CD4-positive, alpha-beta T cell treated with Interleukin-2 at 100 ng/mL for 4 hours (primary cell): ENCODE measurements at places on chromosomes 13 and 19.

DNA sequence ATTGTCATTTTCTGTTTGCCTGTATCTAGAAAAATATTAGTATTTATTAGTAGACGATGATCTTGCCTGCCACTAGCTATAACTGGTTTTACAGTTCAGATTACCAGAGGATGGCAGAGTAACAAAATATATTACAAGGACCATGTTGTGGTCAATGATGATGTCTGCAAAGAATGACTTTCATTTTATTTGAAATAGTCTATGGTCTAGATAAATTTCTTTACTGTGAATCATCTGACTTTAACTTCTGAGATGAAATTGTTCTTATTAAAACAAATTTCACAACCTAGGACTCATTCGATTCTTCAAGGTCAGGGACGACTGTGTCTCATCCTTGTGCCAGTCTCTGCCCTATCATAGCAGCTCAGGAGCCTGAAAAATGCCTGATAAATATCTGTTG, 637.8 kb upstream of the KLF12 start:
- no peak for DNase-seq

GRCh38 chr19:512547-513365, 5.5 kb downstream of the TPGS1 start:
- no peak for DNase-seq

DNA sequence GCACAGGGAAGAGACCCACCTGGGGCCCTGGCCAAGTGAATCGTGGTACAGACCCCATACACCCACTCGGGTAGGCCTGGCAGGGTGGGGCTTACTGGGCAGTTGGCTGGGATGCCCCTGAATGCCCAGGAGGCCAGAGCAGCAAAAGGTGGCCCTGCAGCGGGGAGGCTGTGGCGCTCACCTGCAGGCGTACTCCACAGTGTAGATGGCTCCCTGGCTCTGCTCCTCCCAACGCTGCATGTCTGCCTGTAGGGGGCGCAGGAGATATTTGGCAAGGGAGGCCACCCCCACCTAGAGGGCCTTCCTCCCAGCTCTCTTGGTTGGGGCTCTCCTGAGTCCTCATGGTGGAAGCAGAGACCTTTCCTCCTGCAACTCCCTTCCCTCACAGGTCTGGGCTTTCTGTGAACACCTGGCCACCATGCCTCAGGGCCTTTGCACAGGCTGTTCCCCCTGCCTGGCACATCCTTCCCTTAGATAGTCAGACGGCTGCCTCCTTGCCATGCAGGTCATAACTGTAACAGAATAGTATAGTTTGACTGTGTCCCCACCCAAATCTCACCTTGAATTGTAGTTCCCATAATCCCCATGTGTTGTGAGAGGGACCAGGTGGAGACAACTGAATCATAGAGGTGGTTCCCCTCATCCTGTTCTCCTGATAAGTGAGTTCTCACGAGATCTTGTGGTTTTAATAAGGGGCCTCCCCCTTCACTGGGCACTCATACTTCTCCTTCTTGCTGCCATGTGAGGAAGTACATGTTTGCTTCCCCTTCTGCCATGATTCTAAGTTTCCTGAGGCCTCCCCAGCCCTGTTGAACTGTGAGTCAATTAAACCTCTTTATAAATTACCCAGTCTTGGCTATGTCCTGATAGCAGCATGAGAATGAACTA, 5.9 kb downstream of the BORCS8 start:
- DNase-seq, result peak; percentile 69

DNA sequence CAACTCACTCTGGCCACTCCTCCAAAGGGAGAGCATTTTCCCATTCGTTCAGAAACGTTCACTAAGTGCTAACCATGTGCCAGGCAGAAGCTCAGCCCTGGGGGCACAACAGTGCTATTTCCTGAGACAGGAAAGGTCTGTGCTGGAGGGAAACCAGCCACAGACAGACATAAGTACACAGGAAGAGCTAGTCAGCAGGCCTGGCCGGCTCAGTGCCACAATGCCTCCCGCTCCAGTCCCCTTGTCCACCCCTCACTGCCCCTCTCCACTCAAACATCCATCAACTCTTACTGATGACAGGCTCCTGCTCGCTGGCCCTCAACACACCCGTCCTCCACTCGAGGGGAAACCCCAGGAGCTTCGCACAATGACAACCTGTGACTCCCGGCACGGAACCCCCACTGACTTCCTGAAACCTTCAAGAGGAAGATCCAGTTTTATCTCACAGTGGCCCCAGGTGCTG, 11.3 kb upstream of the PLA2G4C start:
- no peak for DNase-seq

DNA sequence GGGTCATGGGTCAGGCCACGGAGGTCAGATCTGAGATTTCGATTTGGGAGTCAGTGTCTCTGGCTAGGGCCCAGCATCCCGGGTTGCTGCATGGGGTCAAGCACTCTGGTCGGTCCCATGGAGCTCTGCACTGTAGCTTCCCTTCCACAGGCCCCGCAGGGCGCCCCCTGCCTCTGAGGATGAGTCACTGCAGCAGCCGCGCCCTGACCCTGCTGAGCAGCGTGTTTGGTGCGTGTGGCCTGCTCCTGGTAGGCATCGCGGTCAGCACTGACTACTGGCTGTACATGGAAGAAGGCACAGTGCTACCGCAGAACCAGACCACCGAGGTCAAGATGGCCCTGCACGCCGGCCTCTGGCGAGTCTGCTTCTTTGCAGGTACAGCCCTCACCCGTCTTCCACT, 3.6 kb downstream of the CACNG7 start:
- DNase-seq, result no peak

- no peak for DNase-seq
Measured at GRCh38 chr13:98521461-98522247, 55.3 kb downstream of the STK24 start.

DNA sequence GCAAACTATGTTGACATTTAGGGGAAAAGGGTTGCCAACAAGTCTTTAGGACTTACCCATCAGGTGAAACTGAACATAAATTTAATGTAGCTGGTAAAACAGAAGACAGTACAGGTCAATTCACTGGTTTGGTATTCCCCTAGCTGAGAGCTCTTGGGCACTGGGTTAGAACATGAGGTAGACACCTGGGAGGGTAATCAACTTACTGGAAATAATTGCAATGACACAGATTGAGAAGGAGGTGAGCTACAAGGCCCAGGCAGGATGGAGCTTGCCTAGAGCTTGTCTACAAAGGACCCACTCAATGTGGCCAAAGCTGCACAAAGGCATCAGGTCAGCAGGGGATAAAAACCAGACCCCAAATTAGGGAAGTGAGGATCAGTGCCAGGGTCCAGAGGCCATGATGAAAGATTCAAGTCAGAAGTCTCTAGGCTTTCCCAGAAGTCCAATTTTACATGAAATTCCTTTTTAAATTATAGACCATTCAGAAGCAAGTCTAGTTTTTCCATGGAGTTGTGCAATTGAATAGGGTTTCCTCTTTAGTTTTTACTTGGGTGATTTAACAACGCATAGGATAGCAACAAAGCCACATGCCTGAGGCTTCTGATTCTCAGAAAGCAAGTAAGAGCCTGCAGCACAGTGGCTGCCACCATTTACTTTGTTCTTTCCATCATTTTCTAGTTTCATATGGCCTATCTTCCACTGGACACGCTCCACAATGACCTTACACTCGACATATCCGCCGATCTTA, 194.0 kb downstream of the NDFIP2 start:
- DNase-seq, result no peak

DNA sequence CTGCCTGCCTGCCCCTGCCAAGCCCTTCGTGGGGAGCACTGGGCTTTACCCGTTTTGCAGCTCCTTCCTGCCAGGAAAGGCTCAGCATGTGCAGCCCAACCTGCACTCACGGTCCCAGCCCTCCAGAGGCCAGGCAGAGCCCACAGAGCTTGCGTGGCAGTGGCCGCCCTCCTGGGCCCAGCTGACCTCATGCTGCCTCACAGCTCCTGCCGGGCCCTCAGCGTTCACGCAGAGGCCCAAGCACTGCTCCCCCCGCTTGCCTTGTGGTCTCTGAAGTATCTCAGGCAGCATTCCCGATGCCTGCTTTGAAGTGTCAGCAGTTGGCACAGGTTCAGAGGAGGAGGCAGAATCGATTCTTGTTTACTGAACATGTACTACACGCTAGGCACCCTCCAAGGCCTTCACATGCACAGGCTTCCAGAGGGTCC, 32.5 kb downstream of the CAPN12 start:
- no peak for DNase-seq

DNA sequence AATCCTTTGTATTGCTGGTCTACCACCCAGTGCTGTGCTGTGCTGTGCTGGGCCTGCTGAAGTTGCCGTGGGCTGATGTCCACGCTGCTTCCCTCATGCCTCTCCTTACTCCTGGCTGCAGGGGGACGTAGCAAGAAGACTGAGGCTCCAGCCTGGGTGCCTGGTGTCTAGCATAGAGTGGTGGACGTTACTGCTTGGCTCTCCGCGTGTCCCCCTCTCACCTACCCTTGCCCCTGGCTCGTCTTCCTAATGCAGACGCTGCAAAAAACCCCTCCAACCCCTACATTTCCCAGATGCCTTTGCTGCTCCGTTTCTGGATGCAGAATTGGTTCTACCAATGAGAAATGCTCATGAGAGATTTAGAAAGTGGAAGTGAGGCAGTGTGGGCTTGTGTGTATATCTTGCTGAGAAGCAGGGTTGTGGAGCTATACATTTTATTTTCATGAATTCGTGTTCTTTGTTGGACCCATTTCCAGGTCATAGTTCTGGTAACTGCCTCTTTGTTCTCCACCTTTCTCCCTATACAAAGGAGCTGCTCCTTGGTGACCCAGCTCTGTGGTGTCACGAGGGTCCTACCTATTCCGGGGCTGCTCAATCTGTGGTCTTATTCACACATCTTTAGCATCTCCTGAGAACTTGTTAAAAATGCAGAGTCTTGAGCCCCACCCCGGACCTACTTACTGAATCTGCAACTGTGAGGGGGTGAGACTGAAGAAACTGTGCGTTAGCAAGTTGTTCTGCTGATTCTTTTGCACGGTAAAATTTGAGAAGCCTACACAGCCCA, 7.9 kb upstream of the DENND1C start:
- peak; percentile 34 for DNase-seq

- DNase-seq, result no peak
Measured at GRCh38 chr13:33290421-33290965, 4.9 kb upstream of the STARD13 start.

DNA sequence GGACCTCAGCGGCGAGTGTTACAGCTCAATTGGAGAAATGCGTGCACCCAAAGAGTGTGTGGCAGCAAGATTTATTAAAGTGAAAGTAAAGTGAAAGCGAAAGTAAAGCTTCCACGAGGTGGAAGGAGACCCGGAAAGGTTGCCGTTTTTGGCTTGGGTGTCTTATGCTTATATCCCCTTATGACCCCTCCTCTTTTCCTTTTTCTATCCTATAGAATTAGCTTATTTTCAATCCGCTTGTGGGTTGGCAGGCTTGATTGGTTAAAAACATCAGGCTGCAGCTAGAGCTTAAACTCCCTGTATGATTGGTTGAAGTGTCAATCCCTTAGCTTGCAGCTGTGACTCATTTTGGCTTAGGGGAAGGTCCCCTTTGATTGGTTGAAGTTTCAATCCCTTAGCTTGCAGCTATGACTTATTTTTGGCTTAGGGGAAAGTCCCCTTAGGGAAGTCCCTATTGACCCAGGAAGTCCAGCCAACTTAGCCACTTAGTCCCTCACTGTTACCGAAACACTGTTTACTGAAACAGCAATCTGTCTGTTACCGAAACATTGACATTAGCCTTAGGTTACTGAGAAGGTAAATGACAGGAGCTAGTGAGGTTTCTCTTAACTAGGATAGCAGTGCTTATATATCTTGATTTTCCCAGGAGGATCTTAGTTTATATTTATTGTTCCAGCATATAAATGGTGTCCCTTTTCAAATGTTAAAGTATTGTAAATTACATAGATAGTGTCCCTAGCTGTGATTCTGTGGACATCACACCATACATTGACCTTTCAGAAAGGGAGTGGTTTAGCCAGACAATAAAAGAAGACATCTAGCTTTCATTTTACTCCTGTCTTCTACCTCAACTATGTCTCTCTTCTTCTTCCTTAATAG, 575.8 kb downstream of the DACH1 start:
- DNase-seq, result peak; percentile 84

DNA sequence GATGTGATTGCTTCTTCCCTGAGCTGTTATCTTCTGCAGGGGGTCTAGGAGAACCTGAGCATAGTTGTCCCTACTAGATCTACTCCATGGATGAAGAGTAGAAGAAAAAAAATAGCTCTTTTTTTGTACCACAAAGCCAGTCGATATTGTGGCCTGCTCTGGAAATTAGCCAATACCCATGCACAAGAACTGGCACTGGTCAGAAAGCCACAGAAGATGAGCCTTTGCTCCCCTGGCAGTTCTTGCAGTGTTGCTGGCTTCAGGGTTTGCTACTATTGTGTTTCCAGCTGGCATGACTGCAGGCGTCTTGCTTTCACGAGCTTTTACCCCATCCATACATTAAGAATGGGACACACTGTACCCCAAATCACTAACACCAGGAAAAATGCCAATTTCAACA, 547.7 kb upstream of the KLF12 start:
- no peak for DNase-seq

GRCh38 chr19:42634409-42635232, 39.9 kb upstream of the CEACAM8 start:
- DNase-seq, result peak; percentile 27

DNA sequence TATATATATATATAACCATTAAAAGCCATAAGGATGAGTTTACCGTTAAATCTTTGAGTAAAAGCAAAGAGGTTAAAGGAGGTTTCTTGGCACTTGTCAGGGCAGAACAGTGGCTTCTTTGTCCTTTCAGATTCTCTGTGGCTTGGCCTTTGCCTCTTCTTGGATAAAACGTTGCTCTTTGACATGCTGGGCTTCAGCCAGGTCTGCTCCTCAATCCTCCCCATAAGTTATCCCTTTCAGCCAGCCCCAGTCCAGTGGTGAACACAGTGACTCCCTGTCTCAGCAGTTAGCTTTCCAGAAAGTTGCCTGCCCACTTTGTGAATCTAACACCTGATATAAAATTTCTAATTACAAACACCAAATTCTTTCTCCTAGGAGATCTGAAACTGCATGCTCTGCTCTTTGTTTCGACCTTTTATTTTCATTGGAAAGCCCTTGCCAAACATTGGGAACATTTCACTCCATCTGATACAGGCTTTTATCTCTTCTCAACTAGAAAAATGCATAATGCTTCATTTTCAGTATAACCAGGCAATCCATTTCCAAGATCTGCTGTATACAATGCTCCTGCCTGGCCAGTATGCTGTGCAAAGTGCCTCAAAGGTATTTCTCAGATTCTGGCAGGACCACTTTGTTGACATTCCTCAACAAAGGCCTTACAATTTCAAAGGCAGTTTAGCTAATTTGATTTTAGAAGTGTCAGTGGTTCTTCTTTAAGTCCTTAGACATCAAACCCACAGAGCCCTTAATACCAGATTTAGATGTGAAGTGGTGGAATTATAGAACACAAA, 16.2 kb upstream of the MED4 start:
- DNase-seq, result no peak

DNA sequence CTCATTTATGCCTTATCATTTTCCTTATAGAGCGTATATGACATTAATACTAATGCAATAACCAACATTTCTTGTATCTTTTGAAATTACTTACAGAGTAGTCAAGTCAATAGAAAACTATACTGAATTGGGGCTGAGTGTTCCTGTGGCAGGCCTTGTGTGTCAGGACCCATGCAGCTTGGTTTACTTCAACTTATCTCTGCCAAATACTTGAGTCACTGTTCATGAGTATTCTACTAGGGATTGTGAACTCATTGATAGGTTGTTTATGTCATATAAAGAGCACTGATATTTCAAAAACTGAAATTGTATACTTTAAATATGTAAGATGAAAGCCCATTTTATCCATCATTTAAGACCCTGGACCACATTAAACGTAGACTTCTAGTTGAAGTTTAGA, 688.6 kb upstream of the SLITRK1 start:
- no peak for DNase-seq
